ENCODE measurements at places on chromosomes 1 and 21.

DNA sequence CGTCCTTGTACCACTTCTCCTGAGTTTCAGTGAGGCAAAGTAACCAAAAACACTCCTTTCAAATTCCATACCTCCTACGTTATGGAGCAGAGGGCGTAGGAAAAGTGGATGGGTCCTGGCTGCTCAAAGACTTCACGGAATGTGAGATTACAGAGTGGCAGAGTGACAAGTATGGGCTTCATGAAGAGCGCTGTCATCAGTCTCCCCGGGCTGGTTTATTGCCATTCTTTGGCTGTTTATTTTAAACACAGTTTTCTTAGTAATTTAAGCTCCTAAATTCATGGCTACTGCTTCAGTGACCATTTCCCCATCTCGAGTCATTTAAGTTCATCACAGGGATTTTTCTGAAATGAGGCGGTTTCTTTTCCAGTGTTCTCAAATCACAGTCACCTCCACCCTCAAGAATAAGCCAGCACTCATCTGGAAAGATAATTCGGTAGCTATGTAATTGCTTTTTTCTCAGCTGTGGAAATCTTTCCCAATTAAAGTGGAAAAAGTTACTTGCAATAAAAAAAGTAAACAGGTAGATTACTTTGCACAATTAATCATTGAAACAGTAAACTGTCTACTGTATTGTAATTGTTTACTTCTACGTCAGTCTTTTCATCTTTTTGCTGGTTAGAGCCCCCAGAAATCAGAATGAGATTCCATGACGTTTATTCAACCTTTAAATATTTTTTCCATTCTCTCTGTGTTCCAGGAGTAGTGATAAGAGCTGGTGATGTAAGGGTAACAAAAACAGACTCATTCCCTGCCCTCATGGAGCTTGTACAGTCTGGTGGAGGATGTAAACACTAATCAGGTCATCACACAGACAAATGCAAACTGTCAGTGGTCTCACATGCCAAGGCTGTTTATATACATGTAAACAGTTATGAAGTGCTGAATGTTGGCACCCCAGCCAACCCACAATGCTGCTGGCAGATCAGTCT lies 3.0 kb upstream of the SMYD2 start:
- no peak for DNase-seq

DNA sequence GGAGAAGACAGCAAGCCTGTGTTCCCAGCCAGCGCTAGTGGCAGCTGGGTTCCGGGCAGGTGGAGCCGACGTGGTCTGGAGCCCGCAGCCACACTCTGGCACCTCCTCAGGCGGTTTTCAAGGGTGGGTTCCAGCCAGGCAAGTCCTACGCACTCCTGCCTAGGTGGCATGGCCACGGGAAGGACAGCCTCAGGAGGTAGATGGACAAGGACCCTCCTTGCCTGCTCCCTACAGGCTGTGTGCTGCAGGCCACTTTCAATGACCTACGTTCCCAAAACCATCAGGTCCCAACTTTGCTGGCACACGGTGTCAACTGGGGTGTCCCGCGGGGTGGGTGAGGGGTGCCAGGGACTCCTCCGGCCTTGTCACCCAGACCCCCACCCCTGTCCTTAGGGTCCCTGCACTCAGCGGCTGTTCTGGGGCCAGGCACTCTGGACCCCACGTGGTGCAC lies 6.7 kb upstream of the PTGER3 start:
- DNase-seq, result no peak

- no peak for DNase-seq
Observed at GRCh38 chr1:31497601-31498000, 78.7 kb upstream of the TINAGL1 start.

GRCh38 chr1:91895832-91896556 lies 10.0 kb upstream of the TGFBR3 start:
- DNase-seq, result no peak

DNA sequence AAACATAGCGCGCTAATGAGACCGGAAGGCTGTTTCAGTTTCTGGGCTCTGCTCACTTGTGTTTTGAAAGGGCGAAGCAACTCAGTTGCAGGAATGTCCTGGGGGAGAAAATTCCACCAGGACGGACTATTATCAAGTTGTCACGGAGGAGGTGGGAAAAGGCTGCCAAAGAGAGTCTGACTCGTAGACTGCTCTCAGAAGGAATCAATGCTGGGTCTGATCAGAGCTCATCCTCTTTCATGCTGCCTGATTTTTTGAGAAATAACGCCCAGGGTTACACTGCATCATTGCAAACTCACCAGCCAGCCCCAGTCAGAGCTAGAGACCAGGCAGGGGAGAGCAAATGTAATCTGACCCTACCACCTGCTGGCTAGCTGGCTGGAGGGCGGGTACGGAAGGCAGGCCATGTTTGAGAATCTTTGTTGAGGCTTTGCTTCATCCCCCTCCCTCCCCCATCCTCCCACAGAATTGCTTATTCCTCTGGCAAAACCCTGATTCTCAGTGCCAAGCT lies 36.4 kb upstream of the BCL9 start:
- DNase-seq, result no peak

GRCh38 chr1:246971090-246971721 lies 36.7 kb downstream of the ZNF695 start:
- DNase-seq, result no peak

DNA sequence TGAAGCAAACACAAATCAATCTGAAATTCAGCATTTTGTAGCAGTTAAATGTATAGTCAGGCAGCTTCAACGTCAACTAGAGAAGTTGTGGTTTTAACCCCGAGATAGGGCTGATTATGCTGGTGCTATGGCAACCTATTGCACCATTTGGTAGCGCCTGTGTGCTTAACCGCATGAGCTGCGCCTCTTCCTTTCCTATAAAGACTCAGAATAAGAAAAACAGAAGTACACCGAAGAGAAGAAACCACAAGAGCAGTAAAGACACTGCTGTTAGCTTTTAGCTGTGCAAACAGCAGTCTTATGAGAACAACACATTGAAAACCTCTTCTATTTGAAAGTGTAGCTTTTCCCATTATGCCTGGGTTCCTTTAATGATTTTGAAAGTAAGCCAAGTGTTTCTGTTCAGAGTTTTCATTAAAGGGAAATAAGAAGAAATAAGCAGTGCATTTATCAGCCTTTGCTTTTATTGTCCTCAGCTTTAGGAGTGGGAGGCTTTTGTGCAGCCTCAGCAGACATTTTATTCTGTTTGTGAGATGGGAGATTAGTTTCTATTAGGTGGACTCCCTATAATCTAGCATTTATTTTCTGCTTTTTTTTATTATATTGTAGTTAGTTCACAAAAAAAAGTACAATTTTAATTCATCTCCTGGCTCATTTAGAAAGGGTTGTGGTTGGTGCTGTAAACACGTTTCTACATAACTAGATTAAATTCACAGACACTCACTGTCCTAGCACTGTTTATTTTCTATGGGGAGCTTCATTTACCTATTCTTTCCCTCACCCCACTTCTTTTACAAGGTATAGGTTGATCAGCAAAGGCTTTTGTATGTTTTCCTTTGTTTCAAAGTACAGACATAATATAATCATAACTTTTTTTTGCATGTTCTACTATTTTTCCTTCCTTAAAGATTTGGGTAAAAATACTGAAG lies 43.3 kb downstream of the PTPRC start:
- DNase-seq, result no peak

DNA sequence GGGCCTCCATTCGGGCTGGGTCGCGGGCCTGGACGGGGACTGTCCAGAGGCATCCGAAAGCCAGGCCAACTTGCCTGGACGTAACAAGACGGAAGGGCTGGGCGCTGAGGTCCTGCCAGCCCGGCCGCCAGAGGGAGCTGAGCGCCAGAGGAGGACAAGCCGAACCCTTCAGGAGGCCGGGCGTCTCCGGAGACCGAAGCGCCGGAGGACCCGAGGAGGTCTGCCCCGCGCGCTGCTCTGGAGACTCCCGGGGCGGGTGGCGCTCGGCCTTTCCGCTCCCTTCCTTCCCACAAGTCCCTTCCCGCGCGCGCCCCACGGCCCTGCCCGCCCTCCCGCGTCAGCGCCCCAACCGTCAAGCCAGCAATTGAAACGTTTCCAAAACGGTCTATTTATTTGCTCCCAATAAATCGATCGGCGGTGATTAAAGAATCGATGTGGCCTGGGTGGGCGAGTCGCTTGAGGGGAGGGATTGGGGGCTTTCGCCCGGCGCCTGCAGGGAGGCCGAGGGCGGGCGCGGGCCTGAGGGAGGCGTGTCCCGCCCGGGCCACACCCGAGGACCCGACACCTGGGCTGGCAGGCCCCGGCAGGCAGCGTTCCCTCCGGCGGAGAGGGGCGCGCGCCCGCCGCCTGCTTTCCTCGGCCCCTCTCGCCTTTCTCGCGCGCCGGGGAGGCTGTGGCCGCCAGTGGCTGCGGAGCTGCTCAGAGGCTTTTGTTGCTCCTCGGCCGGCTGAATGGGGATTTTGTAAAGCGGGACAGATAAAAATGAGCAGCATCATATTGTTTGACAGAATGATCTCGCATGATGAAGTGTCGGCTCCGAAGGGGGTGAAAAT lies 5.2 kb upstream of the FOXD3 start:
- peak; percentile 44 for DNase-seq

GRCh38 chr1:240635466-240636256 lies 23.7 kb upstream of the GREM2 start:
- no peak for DNase-seq

DNA sequence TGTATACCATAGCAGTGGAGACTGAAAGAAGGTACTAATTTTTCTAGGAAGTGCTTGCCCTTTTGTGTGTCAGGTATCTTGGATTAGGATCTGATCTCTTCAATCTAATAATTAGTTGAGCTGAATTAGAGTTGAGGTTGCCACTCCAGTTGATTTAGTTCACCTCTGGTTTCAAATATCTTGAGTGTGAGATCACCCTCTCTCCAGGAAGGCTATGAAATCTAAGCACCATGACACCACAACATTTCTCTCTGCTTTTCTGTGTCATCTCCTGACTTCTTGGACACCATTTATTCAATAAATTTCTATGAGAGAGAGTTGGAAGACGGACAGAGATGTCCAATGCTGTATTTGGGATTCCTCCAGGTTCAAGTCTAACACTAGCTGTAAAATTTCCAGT lies 212.8 kb downstream of the DYRK1A start:
- no peak for DNase-seq

- no peak for DNase-seq
Observed at GRCh38 chr1:17032741-17033140, 21.0 kb upstream of the ATP13A2 start.

- no peak for DNase-seq
Observed at GRCh38 chr1:205598841-205599668, 32.8 kb downstream of the ELK4 start.

GRCh38 chr1:187067160-187067559 lies 238.4 kb downstream of the PLA2G4A start:
- DNase-seq, result no peak
